Activated CD4-positive, alpha-beta memory T cell treated with anti-CD3 and anti-CD28 coated beads for 36 hours (primary cell): ENCODE measurements at places on chromosomes 7 and 10. TPM values are rescaled to one million over a fixed set of nuclear protein-coding genes. Genes with fewer than 3 reads are reported as not detected.

The TMEM139 gene
- total RNA-seq: 0.70 TPM

The TMEM270 gene
- total RNA-seq: not detected

GRCh38 chr10:96820765-96821164, 11.3 kb upstream of the LCOR start:
- H3K4me1 ChIP-seq: no peaks in the 10 kb centered on the region
- H3K27ac ChIP-seq: no peak overlapping the region
- no peaks in the 10 kb centered on the region for H3K36me3 ChIP-seq
- no peak for DNase-seq
- no peaks in the 10 kb centered on the region for H3K27me3 ChIP-seq

- H3K4me3 ChIP-seq: no peak overlapping the region
- no peak for DNase-seq
- no peak overlapping the region for H3K27ac ChIP-seq
- H3K27me3 ChIP-seq: no peaks in the 10 kb centered on the region
These were observed 316.0 kb downstream of the PTPRN2 start for GRCh38 chr7:158271646-158272045.

- no peak overlapping the region for H3K4me3 ChIP-seq
- peaks cover 12% of the 10 kb centered on the region for H3K27me3 ChIP-seq
- H3K36me3 ChIP-seq: no peaks in the 10 kb centered on the region
- H3K27ac ChIP-seq: no peak overlapping the region
These were observed 60.0 kb upstream of the BMS1 start for GRCh38 chr10:42722575-42722974.

The GPR15LG gene
- not detected for total RNA-seq

The GJD4 gene
- total RNA-seq: not detected

The KCNH2 gene
- total RNA-seq: 0.34 TPM

- H3K36me3 ChIP-seq: no peaks in the 10 kb centered on the region
- H3K4me1 ChIP-seq: no peaks in the 10 kb centered on the region
- no peak overlapping the region for H3K4me3 ChIP-seq
- DNase-seq: no peak
- H3K27ac ChIP-seq: no peak overlapping the region
These were observed 371.4 kb downstream of the DNAJB6 start for GRCh38 chr7:157707983-157708918.

DNA sequence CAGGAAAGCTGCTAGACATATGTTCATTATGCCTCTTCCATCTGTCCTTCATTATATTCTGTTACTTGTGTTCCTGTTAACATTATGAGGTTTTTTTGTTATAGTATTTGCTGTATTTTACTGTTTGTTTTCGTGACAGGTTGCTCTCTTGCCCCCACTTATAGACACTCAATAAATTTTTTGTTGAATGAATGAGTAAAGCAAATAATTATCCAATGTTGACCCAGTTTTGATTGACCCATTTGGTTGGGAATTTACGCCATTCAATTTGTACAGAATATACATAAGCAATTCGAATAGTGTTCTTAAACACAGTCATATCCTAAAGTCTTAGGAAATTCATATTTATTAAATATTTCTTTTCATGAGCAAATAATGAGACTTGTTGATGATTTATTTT, 11.8 kb downstream of the CCSER2 start:
- no peak for DNase-seq
- H3K36me3 ChIP-seq: peaks cover 5% of the 10 kb centered on the region
- no peaks in the 10 kb centered on the region for H3K27me3 ChIP-seq

GRCh38 chr7:33919449-33919848, 14.1 kb downstream of the BMPER start:
- no peak for DNase-seq
- no peak overlapping the region for H3K27ac ChIP-seq
- H3K4me3 ChIP-seq: no peak overlapping the region
- H3K4me1 ChIP-seq: no peaks in the 10 kb centered on the region
- H3K36me3 ChIP-seq: no peaks in the 10 kb centered on the region

The FZD8 gene
- total RNA-seq: 0.31 TPM
